Sigmoid colon (tissue), 7 donors: ENCODE measurements at places on chromosomes 4 and X.

GRCh38 chr4:113270520-113271319, 221.3 kb downstream of the ANK2 start:
- no peak for DNase-seq
- no peaks in the 10 kb centered on the region for H3K27me3 ChIP-seq
- H3K27ac ChIP-seq, result no peak overlapping the region
- no peaks in the 10 kb centered on the region for H3K36me3 ChIP-seq
- H3K4me1 ChIP-seq, result no peaks in the 10 kb centered on the region
- H3K4me3 ChIP-seq, result no peak overlapping the region

- no peaks in the 10 kb centered on the region for H3K27me3 ChIP-seq
- DNase-seq, result no peak
- H3K4me3 ChIP-seq, result no peak overlapping the region
- no peak overlapping the region for H3K27ac ChIP-seq
- no peaks in the 10 kb centered on the region for H3K36me3 ChIP-seq
- no peaks in the 10 kb centered on the region for H3K4me1 ChIP-seq
Observed at GRCh38 chrX:115559672-115560071, 1.3 kb upstream of the PLS3 start.

DNA sequence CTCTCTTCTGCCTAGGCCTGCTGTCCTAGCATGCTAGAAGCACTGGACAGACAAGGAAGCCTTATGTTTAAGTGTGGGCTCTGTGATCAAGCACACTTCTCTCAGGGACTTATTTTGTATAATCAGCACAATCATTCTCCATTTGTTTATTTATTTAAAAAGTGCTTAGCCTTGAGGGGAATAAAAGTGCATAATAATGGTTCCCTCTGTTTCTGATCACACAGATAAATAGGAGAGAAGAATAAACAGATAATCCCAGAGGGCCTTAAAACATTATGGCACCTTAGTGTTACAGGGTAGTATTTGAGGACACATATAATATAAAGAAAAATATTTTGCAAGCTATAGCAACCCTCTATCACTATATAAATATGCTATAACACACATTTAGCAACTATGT, 146.5 kb downstream of the UNC5C start:
- no peaks in the 10 kb centered on the region for H3K36me3 ChIP-seq
- no peak overlapping the region for H3K27ac ChIP-seq
- H3K4me3 ChIP-seq, result no peak overlapping the region

GRCh38 chrX:40563784-40564183, 17.0 kb upstream of the ATP6AP2 start:
- no peaks in the 10 kb centered on the region for H3K36me3 ChIP-seq
- no peak for DNase-seq
- no peaks in the 10 kb centered on the region for H3K27me3 ChIP-seq
- no peak overlapping the region for H3K27ac ChIP-seq

- DNase-seq, result no peak
- no peak overlapping the region for H3K27ac ChIP-seq
- H3K4me1 ChIP-seq, result no peaks in the 10 kb centered on the region
Observed at GRCh38 chr4:11455201-11455835, 26.6 kb upstream of the HS3ST1 start.

DNA sequence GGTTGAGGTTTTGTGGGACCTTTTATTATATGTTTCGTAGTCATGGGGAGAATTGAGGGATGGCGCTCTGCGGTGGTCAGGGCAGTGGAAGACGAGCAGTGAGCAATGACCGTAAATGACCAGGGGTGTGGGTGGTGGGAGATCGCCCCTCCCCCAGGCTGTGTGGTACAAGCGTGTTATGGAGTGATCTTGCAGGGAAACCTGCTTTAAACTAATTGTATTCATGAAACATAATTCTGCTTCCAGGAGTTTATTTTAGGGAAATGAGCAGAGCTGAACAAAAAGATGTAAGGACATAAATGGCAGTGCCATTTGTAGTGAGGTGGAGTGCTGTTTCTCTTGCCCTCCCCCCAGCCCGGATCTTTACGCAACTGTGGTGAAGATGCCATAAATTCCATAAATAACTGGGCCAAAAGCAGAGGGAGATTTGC, 20.2 kb downstream of the GYG2 start:
- no peak overlapping the region for H3K27ac ChIP-seq
- no peak for DNase-seq
- no peaks in the 10 kb centered on the region for H3K4me1 ChIP-seq
- H3K4me3 ChIP-seq, result no peak overlapping the region

GRCh38 chrX:138034136-138034535, 468.2 kb downstream of the ZIC3 start:
- H3K27ac ChIP-seq, result no peak overlapping the region
- DNase-seq, result no peak
- no peaks in the 10 kb centered on the region for H3K36me3 ChIP-seq
- H3K4me1 ChIP-seq, result no peaks in the 10 kb centered on the region

- no peaks in the 10 kb centered on the region for H3K36me3 ChIP-seq
- no peak for DNase-seq
Observed at GRCh38 chr4:87034527-87034926, 99.7 kb downstream of the AFF1 start.

GRCh38 chr4:7323872-7324650, 110.7 kb downstream of the PSAPL1 start:
- no peaks in the 10 kb centered on the region for H3K36me3 ChIP-seq
- H3K27ac ChIP-seq, result no peak overlapping the region
- H3K4me1 ChIP-seq, result no peaks in the 10 kb centered on the region

GRCh38 chr4:3203971-3204431, 45.0 kb upstream of the MSANTD1 start:
- no peaks in the 10 kb centered on the region for H3K27me3 ChIP-seq
- peak overlapping the region; percentile 69 for H3K27ac ChIP-seq
- DNase-seq, result peak; percentile 90
- H3K4me1 ChIP-seq, result no peaks in the 10 kb centered on the region
- peaks cover 16% of the 10 kb centered on the region for H3K36me3 ChIP-seq
- H3K4me3 ChIP-seq, result no peak overlapping the region

DNA sequence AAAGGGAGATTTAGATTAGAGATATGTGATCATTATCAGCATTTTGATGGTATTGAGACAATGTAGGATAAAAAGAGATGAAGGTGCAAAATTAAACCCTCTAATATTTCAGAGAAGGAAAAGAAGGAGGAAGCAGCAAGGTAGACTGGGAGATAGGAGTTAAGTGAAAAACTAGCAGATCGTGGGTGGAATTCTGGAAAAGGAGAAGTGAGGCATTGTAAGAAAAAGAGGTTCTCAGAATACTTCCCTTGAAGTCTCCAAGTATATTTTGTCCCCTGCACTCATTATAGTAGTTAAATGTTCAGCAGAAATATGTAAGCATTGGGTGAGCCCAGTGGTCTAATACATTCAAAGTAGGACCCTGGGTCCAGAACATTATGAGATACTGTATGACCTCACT, 30.3 kb downstream of the COPS4 start:
- no peaks in the 10 kb centered on the region for H3K4me1 ChIP-seq
- H3K36me3 ChIP-seq, result peaks cover 39% of the 10 kb centered on the region
- DNase-seq, result no peak
- no peak overlapping the region for H3K4me3 ChIP-seq
- no peak overlapping the region for H3K27ac ChIP-seq

DNA sequence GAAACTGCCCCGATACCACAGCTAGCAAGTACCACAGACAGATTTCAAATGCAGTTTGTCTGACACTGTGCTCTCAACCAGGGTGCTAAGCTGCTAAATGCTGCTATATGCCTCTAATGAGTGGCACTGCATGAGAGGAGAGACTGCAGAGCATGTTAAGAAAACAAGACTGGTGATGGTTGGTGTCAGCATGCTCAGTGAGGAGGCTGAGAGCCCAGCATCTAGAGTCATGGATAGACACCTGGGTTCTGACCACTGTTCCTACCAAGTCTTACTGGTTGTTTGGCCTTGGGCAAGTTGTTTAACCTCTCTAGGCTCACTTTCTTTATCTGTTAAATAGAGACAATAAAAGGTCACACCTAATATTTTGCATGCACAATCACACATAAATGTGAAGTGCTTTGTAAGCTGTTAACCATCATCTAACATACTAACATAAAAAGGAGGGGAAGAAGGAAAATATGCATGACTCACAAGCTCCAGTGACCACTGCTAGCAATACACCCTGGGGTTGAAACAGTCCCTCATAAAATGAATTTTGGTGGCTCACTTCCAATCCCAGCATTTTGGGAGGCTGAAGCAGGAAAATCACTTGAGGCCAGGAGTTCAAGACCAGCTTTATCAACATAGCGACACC, 20.7 kb downstream of the HHIP start:
- H3K27me3 ChIP-seq, result no peaks in the 10 kb centered on the region
- H3K36me3 ChIP-seq, result no peaks in the 10 kb centered on the region
- H3K27ac ChIP-seq, result no peak overlapping the region
- H3K4me1 ChIP-seq, result no peaks in the 10 kb centered on the region
- H3K4me3 ChIP-seq, result no peak overlapping the region

DNA sequence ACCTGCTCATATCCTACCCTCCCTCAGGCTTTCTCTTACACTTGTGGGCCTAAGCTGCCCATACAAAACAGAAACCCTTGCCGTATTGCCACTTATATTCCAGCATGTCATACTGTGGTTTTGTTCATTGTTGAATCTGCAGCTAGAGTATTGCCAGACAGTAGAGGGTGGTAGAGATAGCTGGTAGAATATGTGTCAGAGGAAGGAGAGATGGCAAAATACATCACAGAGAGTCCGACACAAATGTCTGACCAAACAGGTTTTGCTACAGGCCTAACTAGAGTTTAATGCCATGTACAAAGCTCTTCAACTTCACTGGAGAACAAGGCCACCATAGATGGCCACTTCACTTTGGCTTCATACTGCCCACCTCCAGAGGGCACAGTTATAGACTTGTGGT, 160.1 kb downstream of the EFHC2 start:
- DNase-seq, result no peak
- H3K27me3 ChIP-seq, result no peaks in the 10 kb centered on the region
- no peaks in the 10 kb centered on the region for H3K36me3 ChIP-seq

DNA sequence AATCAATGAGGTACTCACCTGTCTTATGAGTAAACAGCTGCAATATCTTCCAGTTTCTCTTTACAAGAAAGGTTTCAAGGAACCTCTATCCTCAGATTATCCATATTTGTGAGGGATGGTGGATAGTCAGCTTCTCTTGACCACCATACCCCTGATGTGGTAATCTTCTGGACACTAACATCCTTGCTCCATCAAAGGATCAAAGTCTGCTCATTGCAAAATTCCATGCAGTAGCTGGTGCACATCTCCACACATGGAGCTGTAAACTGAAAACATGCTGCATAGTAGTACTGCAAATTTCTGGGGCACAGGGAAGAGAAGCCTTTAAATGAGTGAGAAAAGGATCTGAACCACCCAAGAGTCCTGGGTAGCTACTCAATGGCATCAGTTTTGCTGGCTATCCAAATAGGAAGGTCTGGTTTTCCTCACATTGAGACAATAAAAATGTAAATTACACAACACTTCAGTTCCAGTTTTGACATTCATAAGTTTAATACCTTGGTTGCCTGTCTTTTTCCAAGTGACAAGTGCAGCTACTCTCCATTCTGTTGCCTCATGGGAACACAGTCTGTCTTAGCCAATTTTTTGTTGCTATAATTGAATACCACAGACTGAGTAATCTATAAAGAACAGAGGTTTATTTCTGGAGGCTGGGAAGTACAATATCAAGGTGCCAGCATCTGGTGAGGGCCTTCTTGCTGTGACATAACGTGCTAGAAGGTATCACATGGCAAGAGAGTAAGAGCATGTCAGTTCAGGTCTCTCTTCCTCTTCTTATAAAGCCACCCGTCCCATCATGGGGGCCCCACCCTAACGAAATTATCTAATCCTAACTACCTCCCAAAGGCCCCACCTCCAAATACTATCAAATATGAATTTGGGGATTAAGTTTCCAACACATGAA, 34.4 kb upstream of the ARHGEF6 start:
- no peaks in the 10 kb centered on the region for H3K27me3 ChIP-seq
- no peaks in the 10 kb centered on the region for H3K4me1 ChIP-seq
